Osteoblast (primary cell): ENCODE measurements at places on chromosomes 2 and 18. TPM values are rescaled to one million over a fixed set of nuclear protein-coding genes. Genes with fewer than 3 reads are reported as not detected.

FRZB gene
- 0.29 and 0.36 TPM in 2 replicates for total RNA-seq

ANKAR gene
- 14.1 TPM in 2 replicates for total RNA-seq

MYCN gene
- not detected in 2 replicates for total RNA-seq

GMPPA gene
- total RNA-seq: 46.0 and 46.3 TPM in 2 replicates

CNTNAP5 gene
- not detected in 2 replicates for total RNA-seq

INHA gene
- under 0.01 and 0.29 TPM in 2 replicates for total RNA-seq

HAUS1 gene
- 31.8 and 40.9 TPM in 2 replicates for total RNA-seq

TMEM17 gene
- total RNA-seq: 2.9 and 3.3 TPM in 2 replicates

HSPD1 gene
- total RNA-seq: 117 and 121 TPM in 2 replicates
